HEK293T (cell line): ENCODE measurements at places on chromosomes 6 and 20.

DNA sequence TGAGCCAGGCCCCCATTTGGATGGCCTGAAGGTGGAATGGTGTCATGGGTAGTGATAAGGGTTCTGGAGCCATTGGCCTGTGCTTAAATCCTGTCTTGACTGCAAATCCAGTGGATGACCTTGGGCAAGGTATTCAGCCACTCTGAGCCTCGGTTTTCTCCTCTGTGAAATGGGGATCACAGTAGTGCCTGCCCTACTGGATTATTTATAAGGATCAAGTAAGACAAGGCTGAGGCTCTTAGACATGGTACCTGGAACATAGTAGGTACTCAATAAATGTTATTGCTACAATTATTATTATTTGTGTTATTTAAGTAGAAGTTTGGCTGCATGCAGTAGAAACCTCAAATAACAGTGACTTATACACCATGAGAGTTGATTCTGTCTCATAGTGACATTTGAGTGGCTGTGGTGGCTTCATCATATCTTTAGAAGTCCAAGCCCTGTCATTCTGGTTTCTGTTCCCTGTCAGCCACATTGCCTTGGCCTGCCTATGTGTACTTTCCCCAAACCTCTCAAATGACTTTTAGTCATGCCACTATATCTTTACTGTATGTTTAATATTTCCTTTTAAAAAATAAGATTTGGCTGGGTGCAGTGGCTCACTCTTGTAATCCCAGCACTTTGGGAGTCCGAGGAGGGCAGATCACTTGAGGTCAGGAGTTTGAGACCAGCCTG, 37.6 kb upstream of the CHMP4B start:
- no peak for DNase-seq

- DNase-seq: peak; percentile 63
These were observed 37.5 kb upstream of the IER3 start for GRCh38 chr6:30781743-30782424.

DNA sequence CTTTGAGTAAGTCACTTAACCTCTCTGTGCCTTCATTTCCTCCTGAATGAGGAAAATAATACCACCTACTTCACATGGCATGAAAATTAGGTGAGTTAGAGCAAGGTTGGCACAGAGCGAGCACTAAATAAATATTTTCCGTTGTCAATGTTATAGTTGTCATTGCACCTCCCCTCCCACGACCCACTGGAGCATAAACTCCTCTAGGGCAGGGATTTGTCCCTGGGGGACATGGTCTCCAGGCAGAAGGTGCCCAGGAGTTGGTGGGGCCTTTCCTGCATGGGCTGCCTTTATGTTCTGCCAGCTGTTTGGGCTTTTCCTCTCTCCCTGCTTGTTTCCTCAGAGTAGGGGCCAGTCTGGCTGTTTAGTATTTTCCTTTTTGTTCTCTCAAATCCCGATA, 1.3 kb upstream of the ANGPT4 start:
- no peak for DNase-seq

GRCh38 chr20:35235881-35236280, 9.4 kb downstream of the MMP24 start:
- no peak for DNase-seq

DNA sequence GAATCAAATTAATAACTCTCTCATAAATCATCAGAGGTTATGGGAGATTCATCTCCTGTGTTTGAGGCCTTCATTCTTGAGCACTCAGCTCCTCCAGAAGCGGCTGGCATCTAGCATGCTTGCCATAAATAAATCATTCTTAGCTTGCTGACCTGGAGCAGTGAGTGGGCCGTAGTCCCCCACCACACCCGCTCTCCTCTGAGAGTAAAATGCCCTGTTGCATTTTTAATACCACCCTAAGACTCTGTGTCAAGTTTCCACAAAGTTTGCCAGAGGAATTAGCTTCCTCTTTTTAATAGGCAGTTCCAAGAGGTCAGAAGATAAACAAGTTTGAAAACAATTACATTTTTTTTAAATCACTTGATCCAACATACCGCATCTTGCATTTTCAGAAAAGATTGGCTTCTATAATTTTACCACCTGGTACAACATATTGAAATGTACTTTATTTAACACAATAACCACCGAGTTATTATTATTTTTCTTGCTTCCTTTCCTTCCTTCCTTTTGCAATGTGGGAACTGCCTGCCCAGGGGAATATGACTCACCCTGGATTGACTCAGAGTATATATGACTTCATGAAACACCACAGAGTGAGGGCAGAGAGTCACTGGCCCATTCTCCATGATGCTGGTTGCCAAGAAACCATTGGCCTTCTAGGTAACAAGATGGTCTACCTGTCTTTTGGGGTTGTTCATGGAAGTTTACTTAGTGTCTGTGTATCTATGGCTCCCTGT, 29.4 kb upstream of the CLIC5 start:
- DNase-seq: peak; percentile 13

GRCh38 chr20:33685328-33686099, 671 bp downstream of the E2F1 start:
- peak; percentile 52 for DNase-seq

- DNase-seq: peak; percentile 46
These were observed 630 bp downstream of the PPP1R3G start for GRCh38 chr6:5085648-5086293.

DNA sequence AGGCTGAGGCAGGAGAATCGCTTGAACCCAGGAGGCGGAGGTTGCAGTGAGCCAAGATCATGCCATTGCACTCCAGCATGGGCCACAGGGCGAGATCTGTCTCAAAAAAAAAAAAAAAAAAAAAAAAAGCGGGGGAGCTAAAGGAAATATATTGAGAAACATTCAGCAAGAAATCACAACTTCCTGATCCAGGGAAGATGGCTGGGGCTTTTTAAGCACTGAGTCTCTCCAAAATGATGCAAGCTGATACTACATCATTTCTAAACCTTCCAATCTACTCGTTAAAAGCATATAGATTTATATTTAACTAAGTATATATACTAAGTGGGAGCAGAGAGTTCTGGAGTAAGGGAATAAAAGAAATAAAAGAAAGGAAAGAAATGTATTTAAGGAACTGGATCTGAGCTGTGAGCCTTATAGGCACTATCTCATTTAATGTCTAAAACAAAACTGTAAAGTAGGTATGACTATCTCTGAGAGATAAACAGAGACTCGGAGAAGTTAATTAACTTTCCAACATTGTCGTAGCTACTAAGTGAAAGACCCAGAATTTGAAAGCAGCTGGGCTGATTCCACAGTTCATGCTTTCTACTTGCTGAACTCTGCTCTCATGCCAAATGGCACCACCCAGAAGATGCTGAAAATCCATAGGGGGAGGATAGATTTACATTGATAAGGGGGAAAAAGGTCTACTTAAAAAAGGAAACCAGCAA, 215.0 kb upstream of the MARCKS start:
- DNase-seq: no peak

GRCh38 chr6:130518588-130518987, 152.8 kb downstream of the TMEM200A start:
- DNase-seq: no peak

DNA sequence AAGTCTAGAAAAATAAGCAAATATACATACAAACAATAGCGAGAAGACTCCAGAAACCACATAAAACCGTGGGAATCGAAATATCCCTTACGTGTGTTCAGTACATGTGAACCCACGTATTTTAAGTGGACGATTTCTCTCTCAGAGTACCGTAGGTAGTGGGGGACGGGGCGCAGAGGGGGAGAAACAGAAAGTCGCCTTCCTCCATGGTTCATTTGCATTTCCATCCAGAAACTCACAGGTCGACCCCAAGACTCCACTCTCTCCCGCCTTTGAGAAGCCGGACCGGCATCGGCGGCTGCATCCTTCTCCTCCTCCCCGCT, 538 bp upstream of the ENPP1 start:
- no peak for DNase-seq

GRCh38 chr6:137878486-137879285, 11.6 kb downstream of the TNFAIP3 start:
- no peak for DNase-seq

- no peak for DNase-seq
These were observed 182.5 kb upstream of the LAMP5 start for GRCh38 chr20:9331707-9332435.

- DNase-seq: peak; percentile 7
These were observed 150.2 kb downstream of the PRL start for GRCh38 chr6:22146678-22146930.

DNA sequence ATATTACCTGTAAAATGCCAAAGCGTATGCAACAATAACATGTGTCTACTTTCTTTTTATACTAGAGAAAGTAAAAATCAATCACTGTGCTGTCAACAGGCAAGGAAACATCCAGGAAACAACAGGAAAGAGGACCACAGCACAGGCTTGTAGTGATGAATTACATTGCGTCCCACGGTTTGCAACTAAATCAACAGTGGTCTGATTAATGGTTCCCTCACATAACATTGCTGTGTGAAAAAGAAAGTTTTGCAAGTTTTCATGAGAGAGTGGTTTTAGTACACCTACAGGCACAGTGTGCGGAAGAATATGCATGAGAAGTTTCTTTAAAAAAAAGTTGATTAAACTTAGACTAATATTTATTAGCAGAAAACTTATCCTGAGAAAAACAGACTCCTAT, 329.5 kb upstream of the HSF2 start:
- DNase-seq: no peak

GRCh38 chr6:43738877-43739641, 31.0 kb upstream of the VEGFA start:
- DNase-seq: no peak

DNA sequence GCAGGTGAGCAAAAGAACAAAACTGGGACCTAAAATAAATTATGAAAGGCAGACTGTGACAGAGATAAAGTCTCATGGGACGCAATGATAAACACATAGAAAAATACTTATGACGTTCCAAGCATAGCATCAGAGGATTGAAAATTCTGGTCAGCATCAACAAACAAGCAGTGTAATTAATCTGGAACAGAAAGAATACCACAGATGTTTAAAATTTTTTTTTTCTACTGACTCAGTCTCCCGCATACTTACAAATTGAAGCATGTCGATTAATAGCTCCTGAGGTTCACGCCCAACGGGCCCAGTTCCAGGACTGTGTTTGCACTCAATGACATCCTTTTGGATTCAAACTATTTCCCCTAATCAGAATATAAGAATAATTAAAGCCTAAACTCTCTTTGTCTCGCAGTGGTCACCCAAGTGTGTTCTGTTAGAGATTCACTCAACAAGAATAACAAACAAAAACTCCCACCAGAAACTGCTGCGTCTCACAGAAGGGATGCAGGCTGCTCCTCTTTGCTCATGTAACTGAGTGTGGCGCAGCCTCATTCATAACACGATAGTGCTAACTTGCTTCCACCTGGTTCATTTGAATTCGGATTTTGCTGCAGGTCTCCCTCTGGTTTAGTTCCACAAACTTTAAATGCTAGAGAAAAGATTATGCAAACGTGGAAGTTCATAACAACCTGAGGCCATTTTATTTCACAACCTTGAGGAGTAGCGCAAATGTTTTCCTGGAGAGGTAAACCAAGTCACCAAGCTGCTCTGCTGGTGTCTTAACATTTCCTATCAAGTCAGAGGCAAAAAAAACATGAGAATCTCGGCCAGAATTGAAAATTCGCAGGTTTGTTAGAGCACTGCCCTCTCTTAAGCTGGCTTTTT, 69.0 kb upstream of the CITED2 start:
- no peak for DNase-seq

- no peak for DNase-seq
These were observed 13.1 kb downstream of the B4GALT5 start for GRCh38 chr20:49700411-49701185.

DNA sequence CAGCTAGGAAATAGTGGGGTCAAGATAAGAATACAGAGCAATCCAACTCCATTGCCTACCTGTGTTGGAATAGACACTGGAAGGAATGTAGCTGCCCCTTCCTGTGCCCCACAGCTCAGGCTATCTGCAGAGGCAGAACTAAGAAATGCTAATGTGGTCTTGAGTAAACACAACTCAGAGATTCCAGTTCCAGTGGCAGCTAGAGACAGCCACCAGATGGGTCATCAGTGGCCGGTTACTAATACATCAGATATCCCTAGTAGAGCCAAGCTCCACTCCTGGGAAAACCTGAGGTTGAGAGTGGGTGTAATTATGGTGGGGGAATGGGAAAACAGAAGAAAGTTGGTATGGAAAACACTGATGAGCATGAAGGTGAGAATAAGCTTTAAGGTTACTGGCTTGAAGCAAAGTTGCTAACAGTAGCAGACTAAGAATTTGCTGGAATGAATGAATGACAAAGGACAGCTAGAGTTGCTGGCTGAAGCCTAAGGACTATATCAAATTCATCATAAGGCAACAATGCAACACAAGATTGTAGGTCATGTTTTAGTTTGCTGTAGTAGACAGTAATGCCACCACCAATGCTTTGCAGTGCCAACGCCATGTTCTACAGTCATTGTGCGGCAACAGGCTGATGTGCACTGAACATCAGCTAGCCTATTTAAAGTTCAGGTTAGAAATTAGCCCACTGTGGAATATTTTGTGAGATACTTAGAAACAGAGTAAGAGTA, 28.3 kb upstream of the FAM83C start:
- no peak for DNase-seq

- no peak for DNase-seq
These were observed 10.5 kb downstream of the ZBTB2 start for GRCh38 chr6:151380848-151381205.

DNA sequence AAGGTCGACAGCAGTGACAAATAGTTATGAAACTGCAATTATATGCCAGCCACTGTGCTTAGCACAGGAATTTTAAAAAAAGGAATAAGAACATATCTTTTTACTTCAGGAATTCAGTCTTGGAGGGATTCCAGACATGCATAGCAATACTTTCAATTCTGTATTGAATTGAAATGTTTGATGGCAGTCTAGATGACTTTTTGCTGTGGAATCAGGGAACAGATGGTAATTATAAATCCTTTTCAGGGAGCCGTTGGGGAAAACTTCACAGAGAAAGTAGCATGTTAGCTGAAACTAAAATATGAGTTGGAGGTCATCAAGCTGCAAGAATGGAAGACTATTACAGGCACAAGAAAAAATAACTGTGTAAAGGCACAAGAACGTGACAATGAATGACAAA, 74.8 kb downstream of the IMPG1 start:
- no peak for DNase-seq

DNA sequence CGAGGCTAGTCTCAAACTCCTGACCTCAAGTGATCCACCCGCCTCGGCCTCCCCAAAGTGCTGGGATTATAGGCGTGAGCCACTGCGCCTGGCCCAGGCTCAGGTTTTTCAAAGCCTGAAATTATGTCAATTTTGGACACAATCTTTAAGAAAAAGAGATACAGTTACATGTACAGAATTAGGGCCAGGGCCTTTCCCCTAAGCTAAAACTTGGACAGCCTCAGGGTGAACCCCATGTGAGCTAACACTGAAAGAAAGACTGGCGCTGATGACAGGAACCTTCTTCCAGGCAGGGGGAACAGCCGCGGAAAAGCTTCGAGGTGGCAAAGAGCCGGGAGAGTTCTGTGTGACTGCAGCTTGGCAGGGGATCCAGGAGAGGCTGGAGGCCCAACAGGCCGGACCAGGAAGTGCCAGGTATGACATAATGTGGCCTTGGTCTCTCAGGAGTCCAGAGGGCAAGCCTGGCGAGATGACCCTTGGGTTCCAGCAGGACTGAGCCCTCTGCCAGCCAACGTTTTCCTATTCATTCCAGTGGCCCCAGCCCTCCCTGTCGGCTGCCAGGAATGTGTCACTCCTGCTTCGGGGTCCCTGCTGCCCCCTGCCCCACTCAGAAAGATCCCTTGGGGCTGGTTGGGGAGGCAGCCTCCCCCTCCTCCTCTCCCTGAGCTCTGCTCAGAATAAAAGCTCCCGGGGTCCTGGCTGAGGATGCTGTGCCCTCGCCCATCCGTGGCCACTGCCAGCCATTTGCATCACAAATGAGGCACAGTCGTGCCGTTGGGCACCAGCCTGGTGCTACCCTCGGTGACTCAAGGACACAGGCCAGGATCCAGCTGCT, 37.3 kb downstream of the RBM38 start:
- no peak for DNase-seq
